ENCODE measurements at places on chromosomes 2 and 18.
A peak's percentile ranks its signal among the peaks of the same experiment; 100 is the strongest.

GRCh38 chr18:48137374-48138081 lies 207.1 kb upstream of the SMAD2 start:
- no peak for DNase-seq

GRCh38 chr2:201909961-201910361 lies 103.6 kb downstream of the CDK15 start:
- no peak for DNase-seq

DNA sequence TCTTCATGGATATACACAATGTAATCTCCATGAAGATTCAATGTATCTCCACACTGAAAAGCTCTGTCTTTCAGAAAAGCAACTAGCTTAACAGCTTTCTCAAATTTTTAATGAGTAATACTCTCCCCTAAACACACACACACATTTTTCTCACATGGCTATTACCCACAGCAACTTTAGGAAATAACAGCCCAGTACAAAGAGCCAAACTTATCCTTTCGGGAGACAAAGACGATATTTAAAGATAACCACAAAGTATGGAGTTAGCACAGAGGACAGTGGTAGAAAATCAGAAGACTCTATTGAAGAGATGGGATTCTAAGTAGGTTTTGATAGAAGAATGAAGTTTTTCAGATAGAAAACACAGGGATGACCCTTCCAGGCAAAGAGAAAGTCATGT lies 394.9 kb upstream of the TRIB2 start:
- no peak for DNase-seq

DNA sequence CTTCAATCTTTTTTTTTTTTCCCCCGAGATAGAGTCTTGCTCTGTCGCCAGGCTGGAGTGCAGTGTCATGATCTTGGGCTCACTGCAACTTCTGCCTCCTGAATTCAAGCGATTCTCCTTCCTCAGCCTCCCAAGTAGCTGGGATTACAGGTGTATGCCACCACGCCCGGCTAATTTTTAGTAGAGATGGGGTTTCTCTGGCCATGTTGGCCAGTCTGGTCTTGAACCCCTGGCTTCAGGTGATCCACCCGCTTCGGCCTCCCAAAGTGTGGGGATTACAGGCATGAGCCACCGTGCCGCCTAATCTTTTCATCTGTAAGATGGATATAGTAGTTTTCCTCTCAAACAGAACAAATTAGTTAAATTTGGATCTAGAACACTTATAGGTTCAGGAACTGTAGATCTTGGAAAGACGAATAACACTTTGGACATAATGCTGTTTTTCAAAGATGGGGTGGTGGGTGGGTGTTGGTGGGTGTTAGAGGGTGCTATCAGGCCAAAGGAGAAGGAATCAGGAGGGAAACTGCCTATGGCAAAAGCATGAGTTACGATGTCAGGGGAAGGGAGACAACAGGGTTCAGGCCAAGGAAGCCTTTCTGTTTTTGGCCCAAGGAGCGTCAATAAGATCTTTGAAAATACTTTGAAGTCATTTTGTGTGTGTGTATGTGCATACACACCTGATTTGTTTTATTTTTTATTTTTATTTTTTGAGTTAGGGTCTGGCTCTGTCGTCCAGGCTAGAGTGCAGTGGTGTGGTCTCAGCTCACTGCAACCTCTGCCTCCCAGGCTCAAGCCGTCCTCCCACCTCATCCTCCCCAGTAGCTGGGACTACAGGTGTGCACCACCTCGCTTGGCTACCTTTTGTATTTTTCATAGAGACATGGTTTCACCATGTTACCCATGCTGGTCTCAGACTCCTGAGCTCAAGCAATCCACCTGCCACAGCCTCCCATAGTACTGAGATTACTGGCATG lies 6.8 kb downstream of the RPL37A start:
- no peak for DNase-seq

DNA sequence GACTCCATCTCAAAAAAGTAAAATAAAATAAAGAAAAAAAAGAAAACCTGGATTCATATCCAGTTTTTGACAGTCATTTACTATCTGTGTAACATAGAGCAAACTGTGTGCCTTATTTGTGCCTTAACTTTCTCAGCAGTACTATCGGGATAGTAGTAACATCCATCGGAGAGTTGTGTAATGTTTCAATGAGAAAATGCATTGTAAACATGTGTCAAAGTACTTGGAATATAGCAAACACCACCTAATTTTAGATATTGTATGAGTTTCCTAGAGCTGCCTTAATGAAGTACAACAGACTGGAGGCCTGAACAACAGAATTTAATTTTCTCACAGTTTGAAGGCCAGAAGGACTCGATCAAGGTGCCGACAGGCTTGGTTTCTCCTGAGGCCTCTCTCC lies 81.3 kb upstream of the CDC42EP3 start:
- no peak for DNase-seq

- no peak for DNase-seq
Measured at GRCh38 chr2:126902152-126902835, 3.6 kb downstream of the TEX51 start.

- no peak for DNase-seq
Measured at GRCh38 chr2:121501554-121501953, 29.1 kb upstream of the RNU4ATAC start.

GRCh38 chr2:239225371-239225851 lies 175.4 kb downstream of the HDAC4 start:
- DNase-seq = no peak

GRCh38 chr2:85462322-85462721 lies 43.8 kb downstream of the SH2D6 start:
- DNase-seq = no peak

GRCh38 chr2:236862961-236863728 lies 222.5 kb upstream of the COPS8 start:
- no peak for DNase-seq

DNA sequence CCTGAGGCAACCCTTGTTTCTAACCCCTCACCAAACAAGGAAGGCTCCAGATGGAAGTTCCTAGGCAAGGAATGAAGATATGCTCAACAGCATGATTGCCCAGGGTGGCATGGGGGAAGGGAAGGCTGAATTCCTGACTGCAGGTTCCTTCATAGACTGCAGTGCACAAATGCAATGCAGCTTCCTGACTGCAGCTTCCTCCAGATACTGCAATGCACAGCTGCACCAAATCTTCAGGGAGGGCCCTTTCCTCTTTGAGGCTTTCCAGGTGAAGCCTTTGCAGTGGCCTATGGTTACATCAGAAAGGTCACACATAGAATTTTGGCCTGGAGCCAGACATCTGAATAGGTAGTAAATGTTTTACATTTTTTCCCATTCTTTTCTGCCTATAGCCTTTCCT lies 58.8 kb upstream of the DYNAP start:
- DNase-seq = no peak

DNA sequence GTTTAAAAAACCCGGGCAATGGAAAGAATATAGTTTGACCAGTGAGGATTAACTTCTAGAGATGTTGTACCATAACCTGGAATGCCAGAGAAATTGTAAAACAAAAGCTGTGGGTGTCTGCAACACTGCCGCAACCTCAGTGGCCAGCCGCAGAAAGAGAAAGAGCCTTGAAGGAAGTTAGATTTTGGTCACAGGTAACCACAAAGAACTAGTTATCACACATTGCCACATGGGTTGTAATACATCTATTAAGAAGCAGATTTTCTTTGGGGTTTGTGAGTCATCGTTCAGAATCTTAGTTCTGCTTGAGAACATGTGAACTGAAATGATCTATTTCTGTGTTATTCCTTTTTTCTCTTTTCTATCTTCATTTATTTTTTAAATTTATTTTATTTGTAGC lies 222.9 kb upstream of the AGAP1 start:
- no peak for DNase-seq

GRCh38 chr2:138026111-138027020 lies 62.1 kb downstream of the HNMT start:
- no peak for DNase-seq

GRCh38 chr2:60309336-60309735 lies 244.1 kb downstream of the BCL11A start:
- DNase-seq = no peak

- DNase-seq = no peak
Measured at GRCh38 chr2:117979911-117980701, 33.8 kb downstream of the CCDC93 start.

DNA sequence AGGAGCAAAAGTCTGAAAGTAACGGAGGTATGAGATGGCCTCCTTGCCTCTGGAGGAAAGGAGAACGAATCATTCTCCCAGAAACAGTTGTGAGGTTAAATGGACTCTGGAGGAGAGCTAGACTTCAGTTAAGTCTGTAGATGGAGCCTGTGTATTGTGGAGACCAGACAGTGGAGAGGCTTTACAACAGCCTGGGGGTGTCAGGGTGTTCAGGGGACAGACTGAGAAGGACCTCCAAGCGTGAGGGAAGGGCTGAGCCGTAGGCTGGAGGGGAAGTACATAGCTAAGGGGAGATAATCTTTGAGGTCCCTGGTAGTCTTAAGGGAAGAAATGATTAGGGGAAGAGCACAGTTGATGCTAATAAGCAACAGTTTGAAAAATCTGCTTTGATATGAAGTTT lies 76.6 kb downstream of the GALNT1 start:
- no peak for DNase-seq

- DNase-seq = no peak
Measured at GRCh38 chr2:100936972-100937542, 65.0 kb upstream of the RPL31 start.

- peak; percentile 50 for DNase-seq
Measured at GRCh38 chr2:234291765-234292204, 205.1 kb downstream of the ARL4C start.

DNA sequence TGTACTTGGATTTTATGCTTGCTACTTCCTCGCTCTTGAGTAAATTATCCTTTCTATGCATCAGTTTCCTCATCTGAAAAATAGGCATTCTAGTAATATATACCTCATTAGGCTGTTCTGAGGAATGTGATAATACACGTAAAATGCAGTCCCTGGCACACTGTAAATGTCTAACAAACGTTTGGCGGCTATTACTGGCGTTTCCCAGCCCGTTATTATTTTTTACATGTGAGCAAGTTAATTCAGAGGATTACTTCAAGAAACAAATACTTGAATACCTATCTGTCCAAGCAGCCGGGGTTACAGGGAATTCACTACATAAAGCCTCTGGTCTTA lies 586 bp upstream of the C2orf49 start:
- DNase-seq = no peak

GRCh38 chr2:36403675-36404230 lies 48.2 kb downstream of the CRIM1 start:
- DNase-seq = no peak

GRCh38 chr2:224851811-224852210 lies 135.6 kb upstream of the CCDC195 start:
- no peak for DNase-seq

GRCh38 chr2:182883451-182883850 lies 17.0 kb upstream of the FRZB start:
- no peak for DNase-seq

- no peak for DNase-seq
Measured at GRCh38 chr2:44191739-44192138, 23.1 kb downstream of the PPM1B start.

- DNase-seq = no peak
Measured at GRCh38 chr2:134144651-134145050, 109.2 kb upstream of the MGAT5 start.

DNA sequence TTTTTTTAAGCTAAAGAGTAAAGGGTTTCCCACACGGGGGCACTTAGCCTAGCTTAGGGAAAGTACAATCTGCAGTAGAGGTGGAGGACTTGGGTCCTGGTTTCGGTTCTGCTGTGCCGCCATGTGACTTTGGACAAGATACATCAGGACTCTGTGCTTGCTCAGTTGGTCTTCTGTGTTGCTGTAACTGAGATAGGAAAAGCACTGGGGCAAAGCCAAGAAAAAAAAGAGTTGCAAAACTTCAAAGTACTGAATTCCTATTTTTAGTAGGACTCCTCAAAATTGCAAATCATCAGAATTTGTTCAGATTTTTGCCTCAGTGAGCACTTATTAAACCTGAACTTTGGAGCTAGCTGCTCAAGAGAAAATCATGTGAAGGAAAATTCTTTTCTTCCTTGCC lies 96.3 kb upstream of the STON1 start:
- no peak for DNase-seq

GRCh38 chr2:134435936-134436335 lies 182.1 kb downstream of the MGAT5 start:
- no peak for DNase-seq

- DNase-seq = no peak
Measured at GRCh38 chr2:9112079-9112721, 94.4 kb upstream of the ASAP2 start.

GRCh38 chr2:141341444-141341843 lies 789.4 kb downstream of the LRP1B start:
- no peak for DNase-seq

- no peak for DNase-seq
Measured at GRCh38 chr2:144682248-144682647, 162.3 kb upstream of the ZEB2 start.

GRCh38 chr2:152415796-152416195 lies 80.8 kb downstream of the FMNL2 start:
- DNase-seq = no peak

- no peak for DNase-seq
Measured at GRCh38 chr2:223032187-223033142, 19.5 kb upstream of the KCNE4 start.

GRCh38 chr2:107687073-107687472 lies 139.6 kb upstream of the RGPD4 start:
- DNase-seq = no peak

GRCh38 chr2:141942006-141942789 lies 188.6 kb downstream of the LRP1B start:
- no peak for DNase-seq

DNA sequence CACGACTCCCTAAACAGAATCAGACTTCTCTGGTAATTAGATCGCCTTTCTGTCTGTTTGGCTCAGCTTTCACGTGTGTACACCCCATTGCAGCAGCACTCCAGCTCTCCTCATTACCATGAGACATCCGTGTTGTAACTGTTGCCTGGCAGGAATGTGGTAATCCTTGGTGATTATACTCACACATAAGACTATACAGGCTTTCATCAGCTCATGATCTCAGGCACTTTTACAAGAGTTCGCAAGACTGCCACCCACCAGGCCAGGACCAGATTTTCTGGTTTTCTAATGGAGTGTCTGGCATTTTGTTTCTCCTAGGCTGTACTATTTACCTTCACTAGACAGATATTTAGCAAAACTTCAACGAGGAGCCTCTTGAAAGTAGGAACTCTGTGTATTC lies 50.2 kb downstream of the ACVR1 start:
- no peak for DNase-seq

DNA sequence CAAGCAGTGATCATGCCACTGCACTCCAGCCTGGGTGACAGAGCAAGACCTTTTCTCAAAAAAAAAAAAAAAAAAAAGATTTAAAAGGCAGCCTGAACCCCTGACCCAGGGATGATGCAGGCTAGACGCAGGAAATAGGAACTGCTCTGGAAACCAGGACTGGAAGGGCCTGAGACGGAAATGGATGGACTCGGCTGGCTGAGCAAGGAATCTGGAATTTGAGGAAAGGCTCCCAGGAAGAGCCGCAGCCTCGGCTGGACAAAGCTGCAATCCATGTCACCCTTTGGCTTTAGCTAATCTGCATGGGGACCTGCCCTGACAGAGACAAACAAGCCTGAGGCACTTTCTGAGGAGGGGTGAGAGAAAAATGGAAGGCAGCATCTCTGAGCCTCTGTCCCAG lies 55.0 kb upstream of the DAPL1 start:
- no peak for DNase-seq

- DNase-seq = no peak
Measured at GRCh38 chr2:18345848-18346247, 214.6 kb downstream of the RDH14 start.

Measured in pulmonary artery endothelial cell (primary cell).